ENCODE measurements at places on chromosomes 12 and 14.

DNA sequence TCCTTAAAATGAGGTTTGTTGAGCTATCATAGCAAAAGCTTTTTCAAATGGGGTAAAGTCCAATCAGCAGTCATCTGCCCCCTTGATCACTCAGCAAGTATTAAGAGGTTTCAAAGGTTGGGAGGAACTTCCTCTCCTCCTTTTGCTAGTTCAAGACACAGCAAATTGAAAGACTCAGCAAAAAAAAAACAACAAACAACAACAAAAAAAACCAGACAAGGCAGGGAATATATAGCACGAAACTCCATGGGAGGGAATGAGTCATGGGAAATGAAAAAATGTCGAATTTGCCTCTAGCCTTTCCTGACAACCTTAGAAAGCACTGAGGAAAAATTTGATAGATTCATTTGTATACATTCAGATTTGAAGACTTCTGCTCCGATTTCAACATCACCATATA, 1.6 kb upstream of the SLC7A8 start:
- DNase-seq = no peak

DNA sequence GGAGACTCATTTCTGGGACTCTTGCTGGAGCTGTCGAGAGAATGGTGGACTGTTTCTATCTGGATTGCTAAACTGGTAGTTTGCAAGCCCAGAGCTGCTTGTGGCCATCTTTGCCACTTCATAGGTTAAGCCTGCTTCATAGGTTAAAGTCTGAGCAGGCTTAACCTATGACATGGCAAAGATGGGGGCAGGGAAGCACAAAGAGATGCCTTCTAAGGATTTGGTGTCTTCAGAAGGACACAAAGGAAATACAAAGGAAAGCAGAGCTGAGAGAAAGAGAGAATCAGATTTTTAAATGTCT, 78.4 kb upstream of the MAX start:
- no peak for DNase-seq

DNA sequence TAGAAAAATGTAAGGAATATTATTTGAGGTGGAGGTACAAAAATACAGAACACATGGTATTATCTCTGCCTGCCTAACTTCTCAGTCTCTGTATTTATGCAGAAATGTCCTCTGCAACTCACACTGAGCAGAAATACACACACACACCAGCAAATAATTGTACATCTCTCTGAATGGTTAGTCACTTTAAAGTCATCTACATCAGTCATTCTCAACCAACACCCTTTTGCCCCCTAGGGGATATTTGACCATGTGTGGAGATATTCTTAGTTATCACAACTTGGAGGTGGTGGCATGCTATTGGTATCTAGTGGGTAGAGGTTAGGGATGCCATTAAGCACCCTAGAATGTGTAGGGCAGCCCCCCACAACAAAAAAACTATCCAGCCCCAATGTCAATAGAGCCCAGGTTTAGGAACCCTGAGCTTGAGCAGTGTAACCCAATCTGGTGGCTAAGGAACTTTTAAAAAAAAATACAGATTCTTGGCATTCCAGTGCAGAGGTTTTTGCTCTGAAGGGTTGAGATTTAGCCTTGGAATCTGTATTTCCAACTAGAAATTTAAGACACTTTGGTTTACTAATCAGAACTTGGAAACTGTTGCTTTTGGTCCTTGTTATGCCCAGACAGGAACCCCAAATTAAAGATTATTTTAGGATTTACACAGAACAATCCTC, 183.8 kb downstream of the TBX5 start:
- DNase-seq = no peak

GRCh38 chr12:79959484-79959883, 24.6 kb upstream of the PPP1R12A start:
- DNase-seq = no peak

GRCh38 chr14:76922584-76922983, 96.4 kb downstream of the LRRC74A start:
- DNase-seq = peak; percentile 84

DNA sequence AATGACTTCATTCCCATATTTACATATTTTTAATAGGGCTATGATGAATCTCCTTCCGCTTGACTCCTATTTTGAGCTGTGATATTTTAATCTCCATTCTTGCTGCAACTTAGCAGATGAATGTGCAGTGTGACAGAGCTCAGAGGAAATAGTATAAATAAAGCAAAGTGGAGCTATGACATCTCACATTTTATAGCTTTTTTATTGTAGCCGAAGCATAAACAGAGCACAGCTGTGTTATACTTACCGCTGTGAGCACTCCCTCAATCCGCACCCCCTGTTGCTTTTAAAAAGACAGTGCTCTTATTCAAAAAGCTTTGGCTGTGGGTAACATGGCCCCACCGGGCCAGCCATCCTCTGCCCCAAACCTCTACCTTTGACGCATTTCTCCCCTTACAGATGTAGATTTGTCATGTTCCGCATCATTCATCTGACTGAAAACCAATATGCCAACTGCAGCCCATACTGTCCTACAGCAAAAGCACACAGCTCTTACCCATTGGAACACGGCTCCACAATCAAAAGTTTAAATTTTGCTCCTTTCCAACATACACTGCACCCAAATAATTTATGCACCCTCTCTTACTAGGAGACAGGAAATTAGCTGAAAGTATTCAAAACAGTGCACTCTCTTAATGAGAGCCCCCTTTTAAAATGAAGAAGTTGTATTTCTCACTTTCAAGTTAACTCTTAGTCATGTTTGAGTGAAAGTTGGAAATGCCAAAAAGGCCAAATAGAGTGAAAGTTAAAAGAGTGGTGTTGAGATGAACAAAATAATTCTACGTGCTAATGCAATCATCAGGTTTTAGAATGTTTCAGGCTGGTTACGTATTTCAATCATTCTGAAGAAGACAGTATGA, 429.3 kb upstream of the SOX5 start:
- no peak for DNase-seq

- no peak for DNase-seq
These were observed 38.1 kb downstream of the ETV6 start for GRCh38 chr12:11687528-11687927.

GRCh38 chr12:106106892-106107291, 31.9 kb downstream of the NUAK1 start:
- no peak for DNase-seq

GRCh38 chr14:77270361-77271112, 469 bp downstream of the NGB start:
- DNase-seq = no peak

DNA sequence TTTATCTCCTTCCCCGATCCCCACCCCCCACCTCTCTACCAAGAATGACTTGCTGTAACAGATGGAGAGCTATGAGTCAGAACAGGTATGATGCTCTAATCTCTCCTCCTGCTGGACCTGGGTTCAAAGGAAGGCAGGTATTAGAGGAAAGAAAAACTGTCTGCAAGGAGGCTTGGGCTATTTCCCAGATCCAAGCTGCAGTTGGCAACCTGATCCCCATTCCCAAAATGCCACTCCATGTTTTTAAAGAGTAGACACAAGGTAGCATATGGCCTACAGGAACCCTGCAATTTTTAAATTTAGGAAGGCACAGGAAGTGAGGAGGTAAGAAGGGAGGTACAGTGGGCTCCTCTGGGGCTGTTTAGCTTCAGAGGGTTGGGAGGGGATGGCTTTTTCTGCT, 33.0 kb downstream of the SRRM4 start:
- no peak for DNase-seq

DNA sequence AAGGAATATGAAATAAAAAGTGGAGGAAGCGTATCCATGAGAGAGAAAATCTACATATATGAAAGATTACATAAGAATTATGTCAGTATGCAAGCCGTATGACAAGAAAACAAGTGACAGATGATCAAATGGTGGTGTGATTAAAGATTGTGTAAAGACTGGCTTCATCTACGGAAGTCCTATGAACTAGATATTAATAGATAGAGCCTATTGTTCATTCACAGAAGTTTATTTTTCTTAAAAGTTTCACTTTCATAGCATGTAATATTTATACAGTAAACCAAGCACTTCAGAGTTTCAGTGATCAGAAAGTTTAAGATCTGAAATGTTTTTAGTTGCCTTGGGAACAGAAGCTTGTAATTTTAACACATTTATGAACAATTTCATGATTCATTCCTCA, 84.5 kb downstream of the VRK1 start:
- no peak for DNase-seq

DNA sequence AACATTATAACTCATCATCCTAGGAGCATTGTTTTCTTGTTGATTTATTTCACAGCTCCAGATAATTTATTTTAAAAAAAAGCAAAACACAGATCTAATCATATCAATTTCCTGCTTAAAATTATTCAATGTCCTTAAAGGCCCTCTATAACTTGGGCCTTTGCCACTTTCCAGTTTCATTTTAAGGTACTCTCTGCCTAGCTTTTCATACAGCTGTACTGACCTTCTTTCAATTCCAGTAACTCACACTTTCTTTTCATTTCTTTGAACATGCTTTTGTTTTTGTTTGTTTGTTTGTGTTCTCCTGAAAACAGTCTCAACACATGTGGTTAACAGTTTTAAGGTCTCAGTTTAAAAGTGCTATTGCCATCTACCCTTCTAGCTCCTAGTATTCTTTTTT, 281.9 kb downstream of the ACSS3 start:
- no peak for DNase-seq

GRCh38 chr14:72726444-72726843, 167.5 kb downstream of the DPF3 start:
- DNase-seq = no peak

- DNase-seq = peak; percentile 13
These were observed 50.4 kb downstream of the GXYLT1 start for GRCh38 chr12:42094277-42094676.

- no peak for DNase-seq
These were observed 102.1 kb upstream of the PMCH start for GRCh38 chr12:102299731-102300130.

DNA sequence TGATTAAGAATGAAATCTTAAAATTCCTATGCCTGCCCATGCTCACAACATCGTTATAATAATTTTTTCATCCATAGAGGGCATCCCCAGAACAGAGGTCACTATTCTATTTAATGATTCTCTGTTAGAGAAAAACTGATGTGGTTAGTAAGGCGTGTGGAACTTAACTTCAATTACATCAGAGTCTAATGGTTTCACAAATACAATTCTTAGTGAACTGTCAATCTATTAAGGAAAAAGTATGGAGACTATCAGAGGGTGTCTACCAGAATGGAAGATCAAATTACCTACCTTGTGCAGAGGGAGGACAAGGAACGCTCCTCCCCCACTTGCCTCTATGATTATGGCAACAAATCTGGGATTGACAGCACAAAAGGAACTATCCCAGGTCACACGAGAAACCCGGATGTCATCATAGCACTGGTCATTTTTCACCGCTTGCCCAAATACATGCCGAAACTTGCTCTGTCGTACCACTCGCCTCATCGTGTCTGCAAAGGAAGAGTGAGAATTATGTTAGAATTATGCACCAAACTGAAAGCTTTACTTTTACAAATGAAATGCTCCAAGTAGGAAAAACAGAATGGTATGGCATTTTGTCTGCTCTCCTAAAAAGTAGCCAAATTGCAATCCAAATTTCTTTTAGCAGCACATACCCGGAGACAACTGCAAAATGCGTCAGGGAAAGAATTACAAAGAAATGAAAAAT, 30.3 kb downstream of the CORO1C start:
- no peak for DNase-seq

DNA sequence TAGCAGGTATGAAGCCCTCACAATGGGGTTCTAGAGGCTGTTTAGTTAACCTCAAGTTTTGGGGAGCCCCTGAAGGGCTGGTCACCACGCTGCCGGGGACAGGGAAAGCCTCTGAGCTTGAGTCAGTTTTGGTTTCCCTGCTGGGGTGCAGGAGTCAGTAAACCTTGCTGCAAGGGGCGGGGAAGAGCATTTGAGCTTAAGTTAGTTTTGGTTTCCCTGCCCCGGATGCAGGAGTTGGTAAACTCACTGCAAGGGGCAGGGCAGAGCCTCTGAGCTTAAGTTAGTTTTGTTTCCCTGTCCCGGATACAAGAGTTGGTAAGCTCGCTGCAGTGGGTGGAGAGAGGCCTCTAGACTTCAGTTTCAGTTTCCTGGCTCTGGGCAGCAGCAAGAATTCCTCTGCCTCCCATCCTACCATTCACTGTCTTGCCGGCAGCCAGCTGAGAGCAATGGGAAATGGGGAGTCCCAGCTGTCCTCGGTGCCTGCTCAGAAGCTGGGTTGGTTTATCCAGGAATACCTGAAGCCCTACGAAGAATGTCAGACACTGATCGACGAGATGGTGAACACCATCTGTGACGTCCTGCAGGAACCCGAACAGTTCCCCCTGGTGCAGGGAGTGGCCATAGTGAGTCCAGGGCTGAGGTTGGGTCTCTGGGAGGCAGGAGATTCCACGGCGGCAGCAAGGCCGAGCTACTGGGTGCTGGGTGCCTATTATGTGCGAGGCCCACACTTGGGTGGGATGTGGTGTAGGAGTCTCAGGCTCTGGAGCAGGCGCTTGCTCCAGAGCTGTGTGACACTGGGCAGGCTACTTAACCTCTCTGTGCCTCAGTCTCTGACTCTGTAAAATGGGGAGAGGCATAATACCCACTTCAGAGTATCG, at the start of gene OAS2:
Gene OAS2, plus strand, starts transcription at position 357 of the 878 bp plus-strand sequence. Its CDS starts 90 bp downstream, at position 447.
- peak; percentile 90 for DNase-seq

DNA sequence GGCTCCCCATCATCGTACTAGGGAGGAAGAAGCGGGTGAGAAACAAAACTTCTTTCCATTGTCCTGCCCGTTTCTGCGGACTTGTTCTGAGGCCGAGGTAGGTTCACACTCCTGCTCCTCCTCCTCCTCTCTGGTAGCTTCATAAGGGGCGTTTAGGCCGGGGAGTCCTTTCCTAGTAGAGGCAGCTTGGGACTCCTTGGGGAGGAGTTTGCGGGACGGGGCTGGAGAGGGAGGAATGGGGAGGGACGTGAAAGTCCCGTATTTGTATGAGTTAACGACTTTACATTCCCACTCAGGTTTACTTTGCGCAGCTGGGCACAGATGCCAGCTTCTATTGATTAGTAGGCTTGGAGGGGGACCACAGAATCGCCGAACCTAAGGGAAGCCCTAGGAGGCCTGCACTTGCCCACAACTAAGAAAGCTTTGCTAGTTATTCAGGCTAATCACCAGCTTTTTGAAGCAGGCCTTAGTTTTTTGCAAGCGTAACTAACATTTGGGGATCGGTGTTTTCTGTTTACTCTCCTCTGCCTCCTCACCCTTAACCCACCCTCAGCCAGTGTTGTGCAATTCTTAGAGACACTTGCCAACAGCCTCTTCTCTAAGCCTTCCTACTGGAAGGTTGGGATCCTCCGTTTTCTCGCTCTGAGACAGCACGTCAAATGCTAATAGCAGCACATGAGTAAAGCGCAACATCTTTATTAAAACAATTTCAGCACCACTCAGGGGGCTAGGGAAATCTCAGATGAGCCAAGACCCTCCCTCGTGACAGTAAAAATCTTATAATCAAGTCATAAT, 499 bp downstream of the RNASE4 start:
- DNase-seq = no peak

GRCh38 chr14:105549481-105549880, 23.1 kb downstream of the TMEM121 start:
- DNase-seq = no peak

- DNase-seq = no peak
These were observed 80.3 kb upstream of the RBM19 start for GRCh38 chr12:114046236-114046998.

- no peak for DNase-seq
These were observed 71.6 kb upstream of the PSMC1 start for GRCh38 chr14:90184571-90185266.

Data from DND-41 (cell line).